ENCODE measurements at places on chromosomes 5 and 9.

DNA sequence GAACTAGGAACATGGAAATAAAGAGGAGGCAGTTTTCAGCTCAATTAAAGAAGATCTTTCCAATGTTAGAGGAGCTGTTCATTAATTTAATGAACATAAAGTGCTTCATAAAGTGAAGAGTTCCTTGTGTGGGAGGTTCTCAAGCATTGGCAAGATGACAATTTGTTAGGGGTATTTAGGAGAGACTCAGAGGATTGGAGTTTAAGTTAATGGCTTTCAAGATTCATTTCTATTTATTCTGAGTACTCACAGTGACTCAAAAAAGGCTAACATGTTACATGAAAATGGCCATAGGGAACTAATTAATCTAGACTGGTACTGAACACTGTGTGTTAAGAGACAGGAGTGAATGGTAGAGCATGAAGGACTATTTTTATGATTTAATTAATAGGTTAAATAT, 55.4 kb upstream of the CDH12 start:
- DNase-seq = no peak

DNA sequence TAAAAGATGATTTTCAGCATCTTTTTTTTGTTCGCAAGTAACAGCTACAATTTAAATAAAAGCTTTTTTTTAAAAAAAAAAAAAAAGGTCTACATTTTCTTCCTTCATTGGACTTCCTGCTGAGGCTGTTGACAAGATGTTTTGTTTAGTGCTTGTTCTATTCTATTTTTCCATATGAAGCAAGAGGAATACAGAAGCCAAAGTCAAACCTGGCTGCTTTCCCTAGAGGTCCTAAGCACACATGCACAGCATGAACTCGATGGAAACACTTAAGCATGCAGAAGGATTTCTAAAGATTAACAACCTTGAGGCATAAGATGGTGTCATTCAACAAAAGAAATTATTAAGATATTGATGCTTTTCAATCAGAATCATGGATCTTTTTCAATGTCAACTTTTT, 105.1 kb downstream of the ADCY2 start:
- DNase-seq = no peak

- no peak for DNase-seq
Observed at GRCh38 chr5:140628711-140629110, 4.3 kb downstream of the CD14 start.

- no peak for DNase-seq
Observed at GRCh38 chr9:138003485-138004190, 126.1 kb downstream of the CACNA1B start.

DNA sequence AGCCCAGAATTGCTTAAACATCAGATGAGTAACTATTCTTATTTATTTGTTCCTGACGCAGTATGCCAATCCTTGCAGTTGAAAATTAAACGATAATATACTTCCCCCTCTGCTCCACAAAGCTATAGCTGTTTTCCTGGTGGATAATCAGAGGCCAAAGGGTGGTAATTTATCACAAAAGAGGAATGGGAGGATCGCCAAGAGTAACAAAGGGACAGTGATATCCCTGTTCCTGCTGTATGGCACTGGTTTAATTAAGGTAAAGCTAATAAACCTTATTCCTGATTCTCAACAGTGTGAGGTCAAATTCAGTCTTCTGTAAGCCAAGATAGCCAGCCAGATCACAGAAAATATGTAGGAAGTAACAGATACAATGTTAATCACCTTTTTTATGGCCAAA, 33.4 kb upstream of the PTGER4 start:
- no peak for DNase-seq

DNA sequence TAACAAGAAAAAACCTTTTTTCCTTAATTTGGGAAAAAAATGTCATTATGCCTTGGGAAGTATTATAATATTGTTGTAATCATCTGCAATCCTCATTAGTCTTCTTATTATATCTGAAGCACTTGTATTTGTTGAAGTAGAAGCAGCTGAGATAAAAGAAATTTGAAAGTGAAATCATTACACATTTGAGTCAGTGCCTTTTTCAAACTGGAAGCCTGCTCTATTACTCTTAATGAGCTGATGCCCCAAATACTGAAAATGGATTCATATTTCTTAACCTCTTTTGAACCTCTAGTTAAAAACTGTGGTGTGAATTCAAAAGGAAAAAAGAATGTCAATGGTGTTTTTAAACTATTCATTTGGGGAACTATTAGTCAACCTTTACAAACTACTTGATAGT, 1027.7 kb downstream of the NR2F1-AS1 start:
- DNase-seq = no peak

DNA sequence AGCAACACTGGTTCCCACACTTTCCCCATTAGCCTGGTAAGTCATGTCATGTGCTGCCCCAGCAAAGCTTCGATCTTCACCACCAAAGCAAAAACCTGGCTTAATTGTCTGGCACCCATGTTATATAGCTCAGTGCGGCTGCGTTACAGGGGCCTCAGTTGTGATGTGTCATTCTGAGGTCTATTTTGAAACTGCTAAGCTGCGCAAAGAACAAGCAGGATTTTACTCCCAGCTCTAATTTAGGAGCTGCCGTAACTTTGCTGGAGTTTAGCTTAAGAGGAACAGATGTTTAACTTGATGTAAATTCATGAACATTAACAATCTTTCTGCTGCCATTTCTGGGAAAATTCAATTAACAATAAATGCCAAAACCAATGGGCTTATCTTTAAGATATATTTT, 274.1 kb downstream of the HSPA4 start:
- no peak for DNase-seq

GRCh38 chr5:60437308-60437707, 262.7 kb downstream of the DEPDC1B start:
- no peak for DNase-seq

DNA sequence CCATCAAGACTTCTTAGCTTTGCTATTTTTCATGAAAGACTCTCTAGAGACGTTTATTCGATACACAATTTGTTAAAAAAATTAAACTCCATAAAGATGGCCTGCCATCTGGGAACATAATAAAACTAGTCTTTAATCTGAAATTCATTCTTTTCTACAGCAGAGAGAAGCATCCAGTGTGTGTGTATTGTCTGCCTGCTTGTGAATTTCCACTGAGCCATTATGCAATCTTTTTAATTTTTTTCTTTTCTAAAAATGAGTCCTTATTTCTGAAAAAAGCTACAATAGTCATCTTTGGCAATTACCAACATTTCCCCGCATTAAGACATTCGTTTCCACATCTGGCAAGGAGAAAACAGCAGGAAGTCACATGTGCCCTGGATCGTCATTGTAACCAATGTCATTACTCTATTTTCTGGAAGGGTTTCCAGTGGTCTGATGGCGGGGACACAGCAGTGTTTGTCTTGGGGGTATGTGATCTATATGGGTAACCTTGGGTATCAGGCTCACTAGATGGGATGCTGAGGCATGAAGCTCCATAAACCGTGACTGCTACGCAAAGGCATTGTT, 263.1 kb downstream of the MSX2 start:
- no peak for DNase-seq

Measured in activated CD4-positive, alpha-beta memory T cell treated with anti-CD3 and anti-CD28 coated beads for 36 hours (primary cell).